ENCODE measurements at places on chromosomes 12 and 14. TPM values are rescaled to one million over a fixed set of nuclear protein-coding genes. Genes with fewer than 3 reads are reported as not detected.

Gene MIPOL1
- total RNA-seq: 14.7 TPM

Gene EPYC
- not detected for total RNA-seq

Gene TAS2R14
- 6.9 TPM for total RNA-seq

Gene KLRK1
- total RNA-seq: not detected

Gene ACTR10
- total RNA-seq: 57.0 TPM

Gene EML5
- total RNA-seq: 0.86 TPM

Gene MANSC4
- not detected for total RNA-seq

Gene KLRC2
- total RNA-seq: not detected

Gene TBX3
- 114 TPM for total RNA-seq

Gene PLEKHA5
- 37.1 TPM for total RNA-seq

Gene B3GNT4
- under 0.01 TPM for total RNA-seq

Gene DAO
- not detected for total RNA-seq

Gene SLC16A7
- total RNA-seq: 31.2 TPM

Gene DEPDC4
- 1.7 TPM for total RNA-seq
